ENCODE measurements at places on chromosomes 2 and 18.

DNA sequence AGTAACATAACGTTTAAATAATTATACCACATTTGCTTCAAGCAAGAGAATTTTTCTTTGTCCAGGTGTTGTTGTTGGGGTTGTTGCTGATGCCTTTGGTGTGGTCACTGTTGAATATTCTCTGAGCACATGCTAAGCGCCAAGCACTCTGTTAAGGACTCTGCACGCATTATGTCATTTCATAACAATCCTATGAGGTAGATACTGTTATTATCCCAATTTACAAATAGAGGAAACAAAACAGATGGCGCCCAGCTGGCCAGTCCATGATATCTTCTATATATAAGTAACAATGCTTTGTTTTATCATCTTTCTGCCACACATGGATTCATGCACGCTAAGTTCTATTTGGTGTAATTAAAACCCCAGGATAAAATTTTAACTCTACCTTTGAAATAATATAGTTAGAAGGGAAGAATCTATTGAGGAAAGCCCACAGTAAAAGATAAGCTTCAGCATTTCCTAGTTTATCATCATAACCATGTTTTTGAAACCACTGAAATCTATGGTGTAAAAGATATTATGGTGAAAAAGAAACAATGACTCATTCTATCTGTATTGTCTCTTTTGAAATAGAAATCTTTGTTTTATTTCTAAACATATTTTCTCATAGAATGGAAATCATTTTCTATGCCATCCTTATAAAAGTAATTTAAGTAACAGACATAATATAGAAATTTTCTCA is 199.7 kb downstream of the PID1 start:
- peak; percentile 77 for DNase-seq

- DNase-seq, result no peak
Observed at GRCh38 chr2:48397846-48398245, 132.1 kb upstream of the STON1 start.

DNA sequence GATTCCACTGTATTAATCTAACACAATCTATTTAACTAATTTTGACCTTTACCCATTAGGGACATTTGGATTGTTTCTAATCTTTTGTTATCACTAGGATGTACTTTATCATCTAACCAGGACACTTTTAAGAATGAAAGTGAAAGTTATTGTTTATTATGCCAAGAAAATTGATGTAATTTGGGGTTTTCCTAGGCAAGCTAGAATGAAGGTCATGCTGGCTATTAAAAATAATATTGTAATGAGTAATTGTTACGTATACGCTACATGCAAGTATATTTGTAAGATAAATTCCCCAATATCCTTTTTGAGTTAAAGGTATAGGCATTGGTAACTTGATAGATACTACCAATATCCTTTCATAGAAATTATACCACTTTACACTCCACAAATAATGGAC is 74.6 kb downstream of the COL5A2 start:
- DNase-seq, result no peak

- DNase-seq, result no peak
Observed at GRCh38 chr2:68238955-68239822, 13.1 kb downstream of the PPP3R1 start.

DNA sequence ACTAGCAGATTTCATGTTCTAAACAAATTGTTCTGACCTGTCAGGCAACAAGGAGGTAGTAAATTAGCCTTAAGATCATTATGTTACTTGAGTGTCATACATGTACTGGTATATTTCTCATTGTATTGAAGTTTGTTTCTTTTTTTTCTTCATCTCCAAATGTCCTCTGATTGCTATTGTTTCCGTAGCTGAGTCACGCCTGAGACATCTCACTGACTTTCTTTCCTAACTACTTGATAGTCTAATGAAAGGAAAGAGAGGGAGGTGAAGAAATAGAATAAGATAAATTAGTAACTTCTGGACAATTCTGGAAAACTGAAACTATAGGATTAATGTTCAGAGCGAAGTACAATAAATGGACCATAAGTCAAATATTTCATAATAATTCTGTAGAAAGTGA is 1049.9 kb downstream of the TSN start:
- DNase-seq, result no peak

DNA sequence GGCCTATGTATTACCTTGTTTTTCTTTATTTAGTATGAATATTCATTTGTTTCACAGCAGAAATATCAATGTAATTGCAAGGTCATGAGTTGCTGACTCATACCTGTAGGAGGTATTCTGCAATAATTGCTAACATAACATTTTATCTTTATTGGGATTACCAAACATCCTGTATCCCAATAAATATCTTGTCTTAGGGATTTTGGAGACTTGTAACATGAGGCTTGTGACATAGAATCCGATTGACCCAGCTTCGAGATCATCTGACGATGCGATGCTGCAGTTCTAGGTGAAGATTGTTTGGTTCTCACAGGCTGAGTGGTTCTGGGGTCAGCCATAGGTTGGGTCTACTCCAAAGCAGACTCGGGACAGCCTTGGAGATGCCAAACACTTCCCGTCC is 133.4 kb upstream of the RND3 start:
- no peak for DNase-seq

DNA sequence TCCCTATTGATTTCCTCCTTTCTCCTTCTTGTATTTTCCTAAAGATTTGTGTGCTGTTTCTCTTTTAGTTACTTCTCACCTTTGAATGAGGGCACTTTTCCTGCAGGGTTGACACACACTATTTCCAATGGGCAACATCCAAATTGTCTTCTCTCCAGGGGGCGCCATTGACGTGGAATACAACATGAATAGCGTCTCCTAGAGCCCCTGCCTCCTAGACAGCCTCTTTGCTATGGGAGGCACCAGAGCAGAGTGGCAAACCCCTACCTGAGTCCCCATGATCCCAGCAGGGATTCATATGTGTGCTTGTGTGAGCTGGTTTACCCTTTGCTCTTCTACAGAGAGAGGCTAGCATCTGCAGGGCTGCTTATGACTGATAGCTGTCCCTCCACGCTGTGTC is 61.3 kb upstream of the ITSN2 start:
- DNase-seq, result peak; percentile 77

DNA sequence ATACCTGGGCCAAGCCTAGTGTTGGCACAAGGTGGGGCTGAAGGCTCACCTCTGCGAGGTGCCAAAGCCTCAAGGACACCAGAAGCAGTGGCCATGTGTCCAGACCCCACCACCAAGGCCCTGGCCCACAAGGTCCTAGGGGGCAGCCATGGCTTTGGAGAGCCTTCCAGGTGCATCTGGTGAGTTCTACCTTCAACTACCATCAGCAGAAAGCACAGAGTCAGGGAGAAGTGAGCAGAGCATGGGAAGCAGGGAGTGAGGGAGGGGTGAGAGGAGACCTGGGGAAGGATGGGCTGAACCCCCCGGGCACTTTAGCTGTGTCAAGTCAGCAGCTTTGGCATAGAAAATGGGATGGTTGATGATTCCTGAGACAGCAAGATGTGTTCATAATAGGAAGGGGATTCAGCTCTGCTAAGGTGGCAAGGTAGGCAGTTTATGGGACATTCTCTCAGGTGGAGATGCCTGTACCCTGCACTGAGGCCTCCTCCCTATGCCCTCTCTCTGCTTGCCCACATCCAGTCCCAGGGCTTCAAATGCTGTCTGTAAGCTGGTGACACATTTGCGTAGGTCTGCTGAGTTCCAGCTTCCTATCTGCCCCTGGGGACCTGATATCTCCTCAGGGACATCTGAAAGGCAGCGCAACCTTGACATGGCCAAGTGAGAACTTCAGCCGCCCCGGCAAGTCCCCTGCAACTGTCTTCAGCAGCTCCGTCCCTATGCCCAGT is 83.4 kb upstream of the RGPD5 start:
- no peak for DNase-seq

DNA sequence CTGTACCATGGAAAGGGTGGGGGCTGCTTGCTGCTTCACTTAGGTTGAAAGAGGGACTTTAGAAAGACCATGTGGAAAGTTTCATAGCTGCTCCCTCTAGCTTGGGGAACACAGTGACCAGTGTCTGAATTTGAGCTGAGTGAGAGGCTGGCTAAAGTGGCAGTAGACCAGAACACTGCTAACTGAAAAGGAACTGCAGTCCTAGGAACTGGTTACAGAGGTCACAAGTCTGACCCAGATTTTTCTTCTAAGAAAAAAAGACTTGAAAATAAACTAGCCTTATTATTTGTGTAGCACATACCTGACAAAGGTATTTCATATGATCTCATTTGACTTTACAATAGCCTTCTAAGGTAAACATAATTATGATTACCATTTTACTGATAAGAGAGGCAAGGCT is 153.6 kb downstream of the FSHR start:
- DNase-seq, result no peak

DNA sequence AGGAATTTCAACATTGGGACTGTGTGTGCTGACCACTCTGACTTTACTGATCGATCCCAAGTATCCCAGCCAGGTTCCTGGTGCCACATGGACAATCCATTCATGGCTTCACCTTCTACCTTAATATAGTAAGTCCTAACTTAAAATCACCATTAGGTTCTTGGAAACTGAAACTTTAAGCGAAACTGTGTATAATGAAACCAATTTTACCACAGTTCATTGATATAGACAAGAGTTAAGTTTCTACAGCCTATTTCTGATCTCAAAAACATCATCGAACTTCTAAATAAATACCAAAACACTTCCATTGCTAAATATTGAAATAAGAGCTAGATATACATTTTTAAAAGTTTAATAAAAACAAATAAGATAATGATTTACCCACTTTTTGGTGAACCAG is 4.4 kb upstream of the EXOC6B start:
- no peak for DNase-seq

DNA sequence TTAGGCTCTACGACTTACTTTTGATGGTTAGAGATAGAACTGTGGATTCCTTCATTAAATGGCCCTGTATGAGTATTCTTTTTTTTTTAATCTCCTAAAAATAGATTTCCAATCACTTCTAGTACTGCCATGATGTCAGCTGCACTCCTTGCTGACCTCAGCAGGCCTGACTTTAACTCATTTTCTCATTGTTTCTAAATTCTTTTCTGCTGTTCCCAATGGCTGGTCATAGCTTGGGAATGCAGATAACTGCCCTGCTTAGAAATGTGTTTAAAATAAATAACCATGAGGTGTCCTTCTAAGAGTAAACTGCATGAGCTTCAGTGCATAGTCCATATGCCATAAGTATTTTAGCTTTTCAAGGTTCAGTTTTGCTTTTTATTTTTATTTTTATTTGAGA is 15.7 kb downstream of the CCDC85A start:
- DNase-seq, result no peak

DNA sequence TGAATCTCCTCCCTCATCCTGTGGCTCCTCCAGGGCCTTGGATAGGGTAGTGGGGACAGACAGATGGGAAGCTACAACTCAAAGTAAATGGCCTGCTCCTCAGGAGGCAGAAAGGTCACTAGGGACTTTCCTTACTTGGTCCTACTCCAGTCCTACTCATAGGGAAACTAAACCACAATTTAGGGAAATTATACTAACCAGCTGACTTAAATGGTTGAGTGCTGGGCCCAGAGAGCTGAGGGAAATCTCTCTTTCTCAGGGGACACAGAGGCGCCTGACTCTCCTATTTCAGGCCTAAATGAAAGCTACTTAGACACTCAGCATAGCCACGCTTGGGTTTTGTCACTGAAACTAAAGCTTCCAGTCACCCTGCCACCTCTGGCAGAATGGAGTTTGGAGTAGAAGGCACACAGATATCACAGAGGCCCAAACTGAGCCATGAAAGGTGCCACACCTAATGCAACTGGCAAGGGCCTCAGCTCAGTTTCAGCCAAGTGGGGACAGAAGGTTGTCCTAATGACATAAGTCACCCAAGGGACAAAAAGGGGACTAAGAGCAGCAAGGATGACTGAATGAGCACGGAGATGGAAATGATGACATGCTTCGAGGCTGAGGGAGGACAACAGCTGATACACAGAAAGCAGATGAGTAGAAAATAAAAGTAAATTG is 24.0 kb downstream of the CERKL start:
- DNase-seq, result no peak

GRCh38 chr18:959854-960253 is 55.2 kb downstream of the ADCYAP1 start:
- DNase-seq, result no peak

DNA sequence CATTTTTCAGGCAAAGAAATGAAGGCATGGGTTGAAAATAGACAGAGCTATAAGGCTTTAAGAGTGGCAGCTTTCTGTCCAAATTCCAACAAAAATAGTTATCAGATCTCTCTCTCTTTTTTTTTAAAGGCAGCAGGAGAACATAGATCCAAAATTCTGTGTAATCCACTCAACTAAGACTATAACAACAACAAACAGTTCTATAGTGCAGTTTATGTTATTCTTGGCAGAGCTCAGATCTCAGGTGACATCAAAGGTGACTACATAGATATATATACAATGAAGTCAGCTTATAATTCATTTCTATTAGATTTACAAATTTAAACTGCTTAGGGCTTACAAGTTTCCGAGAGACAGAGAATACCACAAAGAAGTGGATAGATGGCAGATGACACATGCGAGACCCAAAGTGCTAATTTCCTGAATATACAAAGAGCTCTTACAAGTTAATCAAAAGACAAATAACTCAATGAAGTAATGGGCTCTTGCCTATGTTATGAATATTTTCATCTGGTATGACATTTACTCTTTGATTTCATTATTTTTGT is 223.2 kb downstream of the BCL2 start:
- DNase-seq, result no peak

- DNase-seq, result no peak
Observed at GRCh38 chr2:136490100-136490499, 275.2 kb upstream of the THSD7B start.

- DNase-seq, result no peak
Observed at GRCh38 chr2:173817582-173817981, 147.6 kb downstream of the SP3 start.
